ENCODE measurements at places on chromosomes 16 and 17. TPM values are rescaled to one million over a fixed set of nuclear protein-coding genes. Genes with fewer than 3 reads are reported as not detected.

GRCh38 chr17:77282524-77283515 lies 142.1 kb downstream of the SEC14L1 start:
- H3K36me3 ChIP-seq: no peaks in the 10 kb centered on the region
- no peak for DNase-seq
- H3K4me1 ChIP-seq: peaks cover 19% of the 10 kb centered on the region
- H3K4me3 ChIP-seq: no peak overlapping the region
- peaks cover 4% of the 10 kb centered on the region for H3K27me3 ChIP-seq

- no peaks in the 10 kb centered on the region for H3K27me3 ChIP-seq
- DNase-seq: no peak
- H3K27ac ChIP-seq: peak overlapping the region; percentile 33
- H3K4me3 ChIP-seq: peak overlapping the region; percentile 39
- no peaks in the 10 kb centered on the region for H3K36me3 ChIP-seq
- H3K4me1 ChIP-seq: peaks cover 25% of the 10 kb centered on the region
Measured at GRCh38 chr16:81316176-81316496, 1.4 kb downstream of the GAN start.

DNA sequence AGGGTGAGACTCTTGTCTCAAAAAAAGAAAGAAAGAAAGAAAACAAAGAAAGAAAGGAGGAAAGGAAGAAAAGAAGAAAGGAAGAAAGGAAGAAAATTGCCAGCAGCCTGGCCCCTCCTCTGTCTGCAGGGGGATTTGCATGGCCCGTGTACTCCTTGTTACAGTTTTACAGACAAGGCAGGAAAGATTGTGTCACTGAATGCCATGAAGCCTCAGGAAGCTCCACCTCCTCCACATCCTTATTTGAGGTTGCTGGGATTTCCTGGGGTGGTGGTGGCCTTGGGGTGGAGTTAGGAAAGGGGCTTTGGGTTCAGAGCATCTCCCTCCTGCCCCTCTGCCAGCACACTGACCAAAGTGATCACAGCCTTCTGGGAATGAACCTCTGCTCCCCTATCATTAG lies 23.6 kb downstream of the CFAP20 start:
- H3K4me3 ChIP-seq: no peak overlapping the region
- no peaks in the 10 kb centered on the region for H3K4me1 ChIP-seq
- H3K27ac ChIP-seq: no peak overlapping the region

- no peaks in the 10 kb centered on the region for H3K27me3 ChIP-seq
- no peak overlapping the region for H3K4me3 ChIP-seq
- no peaks in the 10 kb centered on the region for H3K4me1 ChIP-seq
- H3K36me3 ChIP-seq: peaks cover 79% of the 10 kb centered on the region
Measured at GRCh38 chr17:48181653-48182052, 74.1 kb downstream of the SNX11 start.

- H3K4me1 ChIP-seq: no peaks in the 10 kb centered on the region
- no peak overlapping the region for H3K27ac ChIP-seq
- no peaks in the 10 kb centered on the region for H3K27me3 ChIP-seq
- H3K4me3 ChIP-seq: no peak overlapping the region
Measured at GRCh38 chr16:23294260-23294659, 7.8 kb upstream of the SCNN1B start.

- H3K36me3 ChIP-seq: no peaks in the 10 kb centered on the region
- H3K4me3 ChIP-seq: no peak overlapping the region
- H3K4me1 ChIP-seq: peaks cover 22% of the 10 kb centered on the region
- no peak for DNase-seq
Measured at GRCh38 chr17:81432941-81433340, 37.7 kb downstream of the BAHCC1 start.

DNA sequence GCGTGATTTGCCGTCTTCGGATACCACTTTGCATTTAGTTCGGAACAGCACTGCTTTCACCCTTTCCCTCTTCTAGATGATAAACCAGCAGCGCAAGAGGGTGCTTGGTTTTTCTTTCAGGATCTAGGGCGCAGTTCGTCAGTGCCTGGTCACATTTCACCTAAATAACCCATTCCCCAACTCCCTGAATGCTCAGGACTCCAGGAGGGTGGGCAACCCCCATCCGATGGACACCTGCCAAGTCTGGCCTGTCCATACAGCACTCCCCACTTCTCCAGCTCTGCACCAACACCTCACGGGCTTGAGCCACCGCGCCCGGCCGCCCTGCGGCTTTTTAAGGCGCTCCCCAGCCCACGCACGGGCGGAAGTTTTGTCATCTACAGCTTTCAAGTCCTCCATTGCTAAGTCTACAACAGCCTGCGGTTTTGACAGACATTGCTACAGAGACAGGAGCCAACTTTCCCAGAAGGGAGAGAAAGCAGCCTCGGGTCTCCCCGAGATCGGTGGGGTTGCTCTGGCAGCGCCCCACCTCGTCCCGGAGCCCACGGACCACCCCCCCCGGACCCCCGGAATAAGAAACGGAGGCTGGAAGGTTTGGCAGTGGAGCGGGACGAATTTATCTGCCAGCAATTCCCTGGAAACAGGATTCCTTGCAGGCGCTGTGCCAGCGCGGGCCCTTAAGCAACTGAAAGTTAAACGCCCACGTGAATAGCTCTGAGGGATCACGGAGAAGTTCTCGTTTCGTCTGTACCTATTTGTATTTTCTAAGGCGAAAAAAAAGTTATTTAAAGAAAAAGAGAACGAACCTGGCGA lies 38.6 kb upstream of the SLFN13 start:
- H3K27me3 ChIP-seq: no peaks in the 10 kb centered on the region
- peaks cover 42% of the 10 kb centered on the region for H3K4me1 ChIP-seq
- peaks cover 20% of the 10 kb centered on the region for H3K36me3 ChIP-seq
- H3K4me3 ChIP-seq: peak overlapping the region; percentile 57
- peak; percentile 65 for DNase-seq

DNA sequence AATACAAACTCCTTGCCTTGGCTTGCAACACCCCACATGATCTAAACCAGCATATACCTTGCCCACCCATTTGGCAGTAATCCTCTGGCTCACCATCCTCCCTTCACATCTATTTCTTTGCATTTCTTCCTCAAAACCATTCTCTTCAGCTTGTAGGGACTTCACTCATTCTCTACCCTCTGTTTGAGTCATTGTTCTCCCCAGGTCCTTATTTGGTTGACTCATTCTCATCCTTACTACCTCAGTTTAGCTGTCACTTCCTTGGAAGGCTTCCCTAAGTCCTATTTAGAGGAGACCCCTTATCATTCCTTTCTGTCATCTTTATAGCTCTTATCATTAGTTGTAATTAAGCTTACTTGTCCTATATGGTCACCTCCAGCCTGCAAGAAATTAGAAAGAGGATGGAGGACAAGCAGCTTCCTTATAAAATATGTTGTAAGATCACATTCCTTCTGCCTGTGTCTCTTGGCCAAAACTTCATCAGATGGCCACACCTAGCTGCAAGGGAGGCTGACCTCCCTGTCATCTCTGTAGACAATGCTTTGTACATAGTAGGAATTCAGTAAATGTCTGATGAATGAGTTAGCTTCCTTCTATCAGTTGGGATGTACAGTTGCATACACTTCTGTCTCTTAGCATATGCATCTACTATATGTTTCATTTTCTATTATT lies 1.7 kb downstream of the TTC19 start:
- no peak overlapping the region for H3K27ac ChIP-seq
- DNase-seq: no peak
- H3K36me3 ChIP-seq: peaks cover 45% of the 10 kb centered on the region
- H3K4me3 ChIP-seq: peak overlapping the region; percentile 79

DNA sequence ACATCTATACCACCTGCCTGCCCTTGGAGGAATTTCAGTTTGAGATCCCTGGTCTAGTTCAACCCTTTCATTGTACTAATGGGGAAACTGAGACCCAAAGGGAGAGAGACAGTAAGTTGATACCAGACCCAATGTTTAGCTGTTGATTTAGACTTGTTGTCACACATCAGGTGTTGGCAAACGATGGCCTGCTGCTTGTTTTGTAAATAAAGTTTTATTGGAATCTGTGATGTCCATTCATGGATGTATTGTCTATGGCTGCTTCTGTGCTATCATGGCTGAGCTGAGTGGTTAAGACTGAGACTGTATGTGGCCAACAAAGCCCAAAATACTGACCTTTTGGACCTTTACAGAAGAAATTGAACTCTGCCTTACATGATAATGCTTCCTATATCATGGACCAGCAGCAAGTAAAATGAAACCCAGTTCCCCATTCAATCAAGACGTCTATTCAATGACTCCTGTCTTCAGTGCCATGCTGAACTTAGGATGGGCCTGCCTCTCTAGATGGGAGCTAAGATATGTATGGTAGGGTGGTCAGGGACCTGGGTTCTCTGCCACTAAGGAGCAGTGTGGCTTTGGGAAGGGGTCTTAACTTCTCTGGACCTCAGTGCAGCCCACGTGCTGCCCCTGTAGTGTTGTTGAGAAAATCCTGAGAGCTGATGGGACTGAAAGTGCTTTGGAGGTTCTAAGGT lies 111.0 kb downstream of the IRX5 start:
- H3K27ac ChIP-seq: no peak overlapping the region
- DNase-seq: no peak
- H3K4me1 ChIP-seq: no peaks in the 10 kb centered on the region
- H3K27me3 ChIP-seq: no peaks in the 10 kb centered on the region
- H3K36me3 ChIP-seq: no peaks in the 10 kb centered on the region

- peaks cover 20% of the 10 kb centered on the region for H3K27me3 ChIP-seq
- no peak for DNase-seq
- H3K27ac ChIP-seq: no peak overlapping the region
- no peak overlapping the region for H3K4me3 ChIP-seq
- peaks cover 20% of the 10 kb centered on the region for H3K4me1 ChIP-seq
- H3K36me3 ChIP-seq: no peaks in the 10 kb centered on the region
Measured at GRCh38 chr17:45016823-45017222, 34.6 kb downstream of the DCAKD start.

GRCh38 chr17:77737442-77738265 lies 220.8 kb upstream of the TNRC6C start:
- no peak overlapping the region for H3K4me3 ChIP-seq
- no peaks in the 10 kb centered on the region for H3K36me3 ChIP-seq
- no peak overlapping the region for H3K27ac ChIP-seq
- DNase-seq: no peak

DNA sequence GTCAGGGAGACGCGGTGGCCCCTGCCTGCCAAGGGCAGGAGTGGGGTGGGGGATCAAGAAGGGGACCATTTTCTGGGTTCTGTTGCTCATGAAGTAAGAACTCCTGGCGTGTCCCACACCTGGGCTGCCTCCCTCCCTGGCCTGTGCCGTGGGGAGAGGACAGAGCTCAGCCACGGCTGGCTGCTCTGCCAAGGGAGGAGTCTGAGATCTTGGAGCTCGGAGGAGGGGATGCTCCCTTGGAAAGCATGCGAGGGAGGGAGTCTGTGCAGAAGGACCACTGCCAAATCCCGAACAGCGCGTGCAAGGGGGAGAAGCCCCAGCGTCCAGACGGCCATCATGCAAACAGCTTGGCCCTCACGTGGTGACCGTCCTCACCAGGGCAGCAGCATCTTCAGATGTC lies 64.2 kb upstream of the ZNF469 start:
- H3K27ac ChIP-seq: no peak overlapping the region
- H3K4me1 ChIP-seq: no peaks in the 10 kb centered on the region
- no peak overlapping the region for H3K4me3 ChIP-seq

DNA sequence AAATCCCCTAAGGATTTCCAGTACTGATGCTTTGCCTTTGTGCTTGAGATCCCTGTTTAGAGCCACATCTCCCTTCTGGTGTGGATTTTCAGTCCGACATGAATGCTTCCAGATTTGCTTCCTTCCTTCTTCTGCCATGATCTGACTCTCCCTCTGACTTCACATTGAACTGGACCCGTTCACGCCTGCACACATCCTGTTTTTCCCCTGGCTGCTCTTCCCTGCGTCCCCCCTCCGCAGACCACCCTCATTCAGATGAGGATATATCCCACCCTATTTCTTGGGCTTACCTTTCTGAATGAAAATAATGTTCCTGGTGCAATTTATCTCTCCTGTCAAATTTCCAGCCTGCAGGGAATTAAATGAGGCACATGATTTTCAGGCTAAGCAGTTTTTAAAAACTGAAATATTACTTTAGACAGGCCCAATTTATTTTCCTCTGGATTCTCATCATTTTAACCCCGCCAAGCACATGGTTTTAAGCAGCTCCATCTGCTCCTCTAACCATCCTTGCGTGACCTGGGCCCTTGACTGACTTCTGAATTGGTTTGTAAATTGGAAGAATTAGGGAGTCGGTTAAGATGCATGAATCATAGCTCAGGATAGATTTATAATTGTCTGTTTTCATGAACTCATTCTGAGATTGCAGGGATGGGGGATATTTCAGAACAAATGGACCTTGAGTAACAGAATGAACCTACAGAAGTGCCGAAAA lies 59.2 kb downstream of the BMERB1 start:
- H3K27ac ChIP-seq: no peak overlapping the region
- H3K27me3 ChIP-seq: no peaks in the 10 kb centered on the region
- no peak for DNase-seq

DNA sequence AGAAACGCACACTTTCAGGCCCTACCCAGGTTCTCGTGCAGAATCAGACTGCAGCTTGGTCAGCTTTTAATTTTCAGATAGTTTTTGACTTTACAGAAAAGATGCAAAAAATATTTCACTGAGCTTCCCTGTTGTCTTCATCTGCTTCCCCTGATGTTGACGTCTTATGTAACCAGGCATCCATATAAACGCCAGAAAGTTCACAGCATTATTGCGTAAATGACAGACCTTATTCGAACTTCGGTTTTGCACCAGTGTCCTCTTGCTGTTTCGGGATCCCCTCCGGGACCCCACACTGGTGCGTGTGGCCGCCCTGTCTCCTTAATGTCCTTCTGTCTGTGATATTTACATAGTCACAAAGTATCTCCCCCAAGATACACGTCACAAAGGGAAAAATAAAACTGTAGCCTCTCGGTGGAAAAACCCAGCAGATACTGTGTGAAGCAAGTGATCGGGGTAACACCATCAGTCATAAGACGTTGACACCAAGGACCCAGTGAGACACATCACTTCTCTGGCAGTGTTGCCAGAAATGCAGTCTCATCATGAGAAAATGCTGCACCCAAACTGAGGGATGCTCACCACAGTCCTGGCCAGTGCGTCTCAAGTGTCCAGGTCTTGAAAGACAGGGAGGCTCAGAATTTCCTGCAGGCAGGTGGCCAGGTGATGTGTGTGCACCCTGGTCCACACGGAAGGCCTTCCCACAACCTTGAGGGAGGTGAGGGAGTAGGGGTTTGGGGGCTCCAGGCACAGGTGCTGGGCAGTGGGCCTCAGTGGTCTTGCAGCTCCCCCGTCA lies 4.3 kb downstream of the BANP start:
- DNase-seq: no peak
- H3K27me3 ChIP-seq: no peaks in the 10 kb centered on the region
- H3K4me1 ChIP-seq: peaks cover 76% of the 10 kb centered on the region
- H3K36me3 ChIP-seq: peaks cover 3% of the 10 kb centered on the region
- no peak overlapping the region for H3K4me3 ChIP-seq
- peak overlapping the region; percentile 63 for H3K27ac ChIP-seq

DNA sequence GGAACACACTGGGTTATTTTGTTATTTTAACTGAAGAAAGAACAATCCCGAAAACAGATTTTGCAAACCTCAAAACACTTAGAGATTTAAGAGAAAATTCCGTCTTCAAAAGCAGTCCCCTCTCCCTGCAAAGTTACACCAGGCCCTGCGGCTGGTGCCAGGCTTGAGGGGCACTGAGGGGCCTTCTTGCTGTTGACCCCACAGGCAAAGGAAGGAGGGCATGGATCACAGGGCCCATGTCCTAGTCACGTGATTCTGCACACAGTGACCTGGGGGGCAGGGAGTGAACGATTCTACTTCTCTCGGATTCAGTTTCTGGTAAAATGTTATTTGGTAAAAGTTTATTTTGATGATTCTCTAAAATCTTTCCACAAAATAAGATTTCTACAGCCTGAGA lies 55.3 kb upstream of the FASN start:
- no peaks in the 10 kb centered on the region for H3K36me3 ChIP-seq
- H3K4me3 ChIP-seq: no peak overlapping the region
- H3K27ac ChIP-seq: no peak overlapping the region
- H3K4me1 ChIP-seq: peaks cover 9% of the 10 kb centered on the region

AKTIP gene
- 97.4 TPM for total RNA-seq

MGAT5B gene
- total RNA-seq: 1.8 TPM

CYLD gene
- 294 TPM for total RNA-seq
